Activated CD8-positive, alpha-beta memory T cell treated with anti-CD3 and anti-CD28 coated beads, Interleukin-2, amount 50 U/mL, for 4 hours (primary cell): ENCODE measurements at places on chromosomes 3 and 15.

GRCh38 chr15:42914728-42915497, 5.7 kb downstream of the TTBK2 start:
- DNase-seq, result no peak

DNA sequence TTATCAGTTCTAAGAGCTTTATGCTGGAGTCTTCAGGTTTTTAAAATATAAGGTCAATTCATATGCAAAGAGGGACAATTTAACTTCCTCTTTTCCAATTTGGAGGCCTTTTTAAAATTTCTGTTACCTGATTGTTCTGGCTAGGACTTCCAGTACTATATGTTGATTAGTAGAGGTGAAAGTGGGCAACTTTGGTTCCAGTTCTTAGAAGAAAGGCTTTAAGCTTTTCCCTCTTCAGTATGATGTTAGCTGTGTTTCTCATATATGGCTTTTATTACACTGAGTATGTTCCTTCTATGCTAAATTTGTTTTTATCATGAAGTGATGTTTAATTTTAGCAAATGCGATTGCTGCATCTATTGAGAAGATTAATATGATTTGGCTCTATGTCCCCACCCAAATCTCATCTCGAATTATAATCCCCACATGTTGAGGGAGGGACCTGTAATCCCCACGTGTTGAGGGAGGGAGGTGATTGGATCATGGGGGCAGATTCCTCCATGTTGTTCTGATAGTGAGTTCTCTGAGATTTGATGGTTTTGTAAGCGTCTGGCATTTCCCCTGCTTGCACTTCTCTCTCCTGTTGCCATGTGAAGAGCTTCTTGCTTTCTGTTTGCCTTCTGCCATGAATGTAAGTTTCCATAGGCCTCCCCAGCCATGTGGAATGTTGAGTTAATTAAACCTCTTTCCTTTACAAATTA, 33.8 kb downstream of the FAIM start:
- no peak for DNase-seq

DNA sequence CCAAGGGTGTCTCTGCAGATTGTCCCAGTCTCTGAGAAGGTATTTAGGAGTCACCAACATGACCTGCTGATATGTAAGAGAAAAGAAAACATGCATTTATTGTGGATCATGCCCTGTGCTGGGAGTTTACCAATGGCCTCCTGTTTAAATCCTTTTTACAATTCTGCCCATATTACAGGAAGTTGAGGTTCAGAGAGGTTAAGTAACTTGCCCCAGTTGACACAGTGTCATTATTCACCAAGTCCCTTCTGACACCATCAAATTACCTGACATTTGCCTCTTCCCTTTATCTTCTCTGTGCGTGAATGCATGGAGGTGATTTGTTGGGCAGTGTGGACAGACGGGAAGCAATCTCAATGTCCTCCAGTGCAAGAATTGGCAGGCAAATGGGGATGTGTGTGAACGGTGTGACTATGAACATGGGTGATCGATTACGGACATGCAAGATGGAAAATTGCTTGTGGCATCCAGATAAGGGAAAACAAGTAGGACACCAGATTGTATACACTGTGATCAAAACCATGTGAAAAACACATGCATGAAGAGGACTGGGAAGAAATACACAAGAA, 27.3 kb downstream of the ZNF710 start:
- DNase-seq, result no peak

DNA sequence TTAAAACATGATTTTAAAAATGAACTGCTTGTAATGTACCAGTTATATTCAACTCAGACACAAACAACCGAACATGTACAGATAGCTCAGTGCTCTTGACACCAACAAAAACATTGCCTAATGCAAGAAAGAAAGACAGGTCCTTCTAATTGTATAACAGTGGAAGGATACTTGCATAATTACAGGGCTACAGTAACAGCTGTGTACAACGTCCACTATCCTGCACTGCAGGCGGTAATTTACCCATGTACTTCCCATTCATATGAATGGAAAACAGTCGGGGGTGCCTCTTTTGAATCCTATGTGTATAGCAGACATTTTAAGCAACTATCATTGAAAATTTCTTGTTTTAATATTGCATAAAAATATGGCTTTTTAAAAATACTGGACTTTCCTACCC, 41.1 kb upstream of the PLSCR5 start:
- DNase-seq, result no peak

DNA sequence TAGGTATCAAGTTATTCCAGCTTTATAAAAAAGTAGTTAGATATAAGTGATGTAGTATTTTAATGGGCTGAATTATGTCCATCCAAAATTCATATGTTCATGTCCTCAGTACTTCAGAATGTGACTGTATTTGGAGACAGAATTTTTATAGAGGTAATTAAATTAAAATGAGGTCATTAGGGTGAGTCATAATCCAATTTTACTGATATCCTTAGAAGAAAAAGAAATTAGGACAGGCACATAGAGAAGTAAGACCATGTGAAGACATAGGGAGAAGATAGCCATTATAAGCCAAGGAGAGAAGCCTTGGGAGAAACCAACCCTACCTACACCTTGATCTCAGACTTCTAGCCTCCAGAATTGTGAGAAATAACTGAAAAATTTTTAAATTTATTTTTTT, 30.3 kb downstream of the RAP2B start:
- no peak for DNase-seq

DNA sequence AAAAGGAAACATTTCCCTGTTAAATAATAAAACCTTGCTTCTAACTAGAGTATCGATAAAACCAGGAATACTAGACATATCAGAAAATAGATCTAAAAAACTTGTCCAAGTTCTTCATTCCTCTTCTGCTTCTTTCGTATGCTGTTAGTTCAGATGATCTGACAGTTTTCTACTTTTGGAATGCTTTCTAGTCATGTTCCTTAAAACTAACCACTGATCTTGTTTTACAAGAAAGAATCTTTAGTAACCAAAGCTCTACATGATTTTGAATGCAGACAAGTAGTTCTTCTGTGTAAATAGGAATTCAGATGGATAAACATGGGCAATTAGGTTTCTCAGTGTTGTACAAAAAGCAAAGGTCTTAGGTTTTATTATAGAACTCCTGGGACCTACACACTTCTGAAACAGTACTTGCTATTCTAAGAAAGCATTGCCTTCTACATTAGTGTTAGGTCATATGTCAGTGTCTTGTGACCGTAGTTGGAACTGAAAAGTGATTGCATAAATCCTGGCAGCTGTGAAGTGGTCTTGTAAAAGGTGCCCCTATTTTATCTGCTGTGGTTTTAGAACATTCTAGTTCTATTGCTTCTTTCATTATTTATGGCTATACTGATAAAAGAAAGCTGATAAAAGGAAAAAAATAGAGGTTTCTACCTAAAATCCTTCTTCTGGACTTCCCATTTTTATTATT, 40.7 kb downstream of the SNRK start:
- no peak for DNase-seq

DNA sequence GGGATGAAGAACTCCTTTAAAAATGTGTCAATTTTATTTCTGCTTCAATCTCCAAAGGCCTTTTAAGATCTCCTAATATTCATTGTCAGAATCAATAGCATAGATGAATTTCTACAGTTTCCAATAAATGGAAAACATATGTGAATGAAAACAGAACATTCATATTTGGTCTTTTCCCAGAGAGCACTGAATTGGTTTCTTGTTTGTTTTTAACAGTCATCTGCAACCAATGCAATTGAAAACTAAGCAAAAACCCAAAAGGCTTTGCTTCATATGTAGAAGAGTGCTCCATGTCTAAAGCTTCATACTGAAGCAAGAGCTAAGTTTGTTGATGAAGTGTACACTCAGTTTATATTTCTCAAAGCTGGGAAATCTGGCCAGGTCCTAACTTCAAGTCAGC, 426.5 kb upstream of the CDIN1 start:
- DNase-seq, result no peak

DNA sequence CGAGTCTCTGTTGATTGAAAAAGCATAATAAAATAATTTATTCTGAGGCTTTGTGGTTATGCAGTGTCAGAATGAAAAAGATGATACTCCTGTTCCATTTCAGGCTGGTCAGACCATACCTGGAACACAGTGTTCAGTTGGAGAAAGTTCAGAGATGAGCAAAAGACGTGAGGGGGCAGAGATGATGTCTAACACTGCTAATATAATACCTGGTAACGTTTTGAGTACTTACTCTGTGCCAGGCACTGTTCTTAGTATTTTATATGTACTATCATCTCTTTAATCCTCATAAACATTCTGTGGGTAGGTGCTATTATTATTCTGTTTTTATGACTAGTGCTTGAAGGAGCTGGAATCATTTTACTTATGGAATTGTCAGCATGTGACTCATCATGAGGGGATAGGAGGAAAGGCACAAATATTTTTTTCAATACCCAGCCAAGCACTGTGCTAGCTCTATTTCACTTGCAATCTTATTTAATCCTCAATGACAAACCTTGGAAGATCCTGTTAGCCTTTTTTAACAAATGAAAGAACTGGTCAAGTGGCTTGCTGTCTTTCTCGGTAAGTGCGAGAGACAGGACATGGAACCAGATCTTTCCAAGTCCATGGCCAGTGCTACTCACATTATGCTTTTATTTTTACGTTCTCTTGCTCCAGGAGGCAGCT, 31.8 kb downstream of the IQGAP1 start:
- no peak for DNase-seq
